GDM1 (cell line): ENCODE measurements at places on chromosomes 5 and 9.

- DNase-seq, result no peak
These were observed 62.8 kb upstream of the ZFAND5 start for GRCh38 chr9:72427801-72428200.

DNA sequence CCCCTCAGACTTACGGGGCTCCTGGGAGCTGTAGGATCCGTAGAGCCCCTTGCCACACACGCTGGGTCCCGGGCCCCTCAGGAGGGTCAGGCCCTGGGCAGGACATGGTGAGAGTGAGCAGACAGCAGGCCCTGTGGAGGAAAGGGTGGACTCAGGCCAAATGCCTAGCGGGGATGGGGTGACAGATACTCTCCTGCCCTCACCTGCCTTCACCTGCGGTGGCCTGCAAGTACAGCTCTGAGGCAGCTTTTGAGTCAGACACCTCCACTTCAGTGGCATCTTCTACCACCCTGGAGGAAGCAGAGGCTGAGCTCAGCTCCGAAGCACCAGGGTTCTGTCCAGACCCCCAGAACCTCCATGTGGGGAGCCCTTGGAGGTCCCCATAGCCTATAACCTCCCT is 26.2 kb downstream of the SLC35A4 start:
- no peak for DNase-seq

GRCh38 chr9:77906991-77907390 is 124.6 kb downstream of the GNAQ start:
- no peak for DNase-seq

DNA sequence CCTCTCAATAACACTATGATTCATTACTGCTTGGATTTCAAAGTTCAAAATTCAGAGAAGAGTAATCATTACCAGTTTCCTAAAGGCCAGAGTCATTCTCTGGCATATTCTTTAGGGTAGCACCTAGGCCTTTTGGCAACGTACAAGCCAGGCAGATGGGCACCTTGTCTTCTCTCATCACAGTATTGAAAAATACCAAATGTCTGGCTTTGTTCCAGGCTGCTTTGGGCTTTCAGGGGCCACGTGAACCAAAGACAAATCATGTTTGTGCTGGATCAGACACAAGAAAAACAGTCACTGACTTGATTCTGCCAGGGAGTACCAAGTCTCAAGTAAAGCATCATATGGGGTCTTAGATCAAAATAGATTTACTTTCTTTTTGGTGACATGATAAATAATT is 15.5 kb downstream of the MEGF9 start:
- DNase-seq, result no peak

DNA sequence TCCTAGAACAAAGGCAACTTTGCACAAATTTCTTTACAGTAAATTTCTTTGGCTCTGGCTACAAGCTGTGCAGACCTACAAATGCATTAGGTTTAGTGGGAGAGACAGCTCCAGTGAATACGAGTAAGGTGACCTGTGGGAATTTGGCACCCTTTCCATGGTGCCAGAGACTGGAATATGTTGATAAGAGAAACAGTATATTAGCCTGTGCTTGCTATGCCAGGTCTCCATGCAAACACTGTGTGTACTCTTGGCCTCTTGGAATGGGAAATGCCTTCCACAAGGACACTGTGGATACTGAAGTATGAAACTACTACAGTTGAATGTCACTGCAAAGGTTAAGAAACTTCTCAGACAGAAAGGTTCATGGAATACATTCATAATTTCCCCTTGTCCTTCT is 458.5 kb downstream of the IRX1 start:
- DNase-seq, result no peak

DNA sequence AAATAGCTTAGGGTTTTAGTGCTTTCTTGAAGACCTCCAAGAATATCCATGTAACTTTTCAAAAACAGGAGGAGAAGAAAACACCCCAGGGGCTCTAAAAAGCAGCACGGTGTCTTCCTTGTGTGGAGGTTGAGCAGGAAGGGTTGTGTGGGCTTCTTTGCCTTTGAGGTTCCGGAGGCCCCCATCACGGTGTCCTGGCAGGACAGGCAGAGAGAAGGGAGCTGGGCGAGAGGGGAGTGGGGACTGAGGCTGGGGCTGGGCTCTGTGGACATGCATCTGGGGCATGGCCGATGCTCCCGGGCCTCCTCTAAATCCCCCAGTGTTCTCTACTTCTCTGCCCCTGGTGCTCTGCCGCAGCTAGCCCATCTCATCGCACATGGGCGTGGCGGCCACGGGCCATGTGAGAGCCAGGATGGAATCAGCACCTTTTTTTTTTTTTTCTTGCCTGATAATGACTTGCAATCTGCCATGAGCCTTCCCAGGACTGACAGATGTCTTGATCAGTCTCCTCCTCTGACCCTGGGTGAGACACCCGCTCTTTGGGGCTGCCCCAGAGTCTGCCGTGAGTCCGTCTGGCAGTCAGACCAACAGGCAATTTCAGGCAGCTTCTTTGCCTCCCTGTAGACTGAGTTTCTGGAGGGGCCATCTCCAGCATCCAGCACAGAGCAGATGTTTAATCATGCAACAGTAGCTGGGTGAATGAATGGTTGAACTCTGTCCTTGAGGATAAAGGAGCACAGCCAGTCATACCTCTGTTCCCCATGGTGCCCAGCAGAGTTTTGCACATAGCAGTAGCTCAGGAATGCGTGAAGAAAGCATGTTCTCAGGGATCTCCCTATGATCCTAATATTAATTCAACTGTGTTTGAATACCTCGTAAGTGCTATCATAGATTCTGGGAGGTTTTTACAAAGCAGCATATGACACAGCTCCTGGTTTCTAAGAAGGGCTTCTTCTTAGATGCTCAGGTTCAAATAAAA is 12.1 kb downstream of the CXCL14 start:
- no peak for DNase-seq

DNA sequence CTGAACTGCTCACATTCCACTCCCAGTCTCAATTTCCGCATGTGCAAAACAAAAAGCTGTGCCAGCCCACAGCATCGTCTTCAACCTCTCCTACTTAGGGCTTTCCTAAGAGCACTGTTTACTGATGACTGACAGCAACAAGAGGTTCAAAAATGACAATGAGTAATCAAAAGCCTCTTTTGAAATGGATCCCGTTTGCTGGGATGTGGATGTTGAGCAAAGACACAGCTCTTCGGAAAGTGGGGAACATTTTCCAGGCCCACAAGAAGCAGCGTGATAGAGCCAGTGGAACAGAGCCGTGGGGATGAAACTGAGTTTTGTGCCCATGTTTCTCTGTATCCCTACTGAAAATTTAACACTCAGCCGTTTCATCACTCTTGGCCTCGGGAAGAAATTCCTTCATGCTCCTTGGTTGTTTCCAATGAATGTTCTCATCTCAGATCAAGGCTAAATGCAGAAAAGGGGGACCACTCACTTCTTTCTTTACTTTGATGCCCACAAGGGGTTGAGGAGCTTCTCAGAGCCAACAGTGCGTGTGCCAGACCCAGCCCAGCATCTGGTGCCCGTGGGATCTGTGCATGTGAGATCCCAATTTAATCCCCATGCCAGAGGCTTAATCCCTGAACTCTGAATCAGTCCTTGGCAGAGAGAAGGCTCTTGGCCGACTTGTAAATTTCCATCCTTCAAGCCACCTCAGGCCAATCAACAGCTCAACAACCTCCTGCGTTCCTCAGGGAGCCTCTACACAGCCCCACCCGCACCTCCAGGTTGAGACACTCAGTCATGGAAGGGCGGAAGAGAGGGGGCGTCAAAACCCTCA is 230.2 kb upstream of the DAPK1 start:
- no peak for DNase-seq

DNA sequence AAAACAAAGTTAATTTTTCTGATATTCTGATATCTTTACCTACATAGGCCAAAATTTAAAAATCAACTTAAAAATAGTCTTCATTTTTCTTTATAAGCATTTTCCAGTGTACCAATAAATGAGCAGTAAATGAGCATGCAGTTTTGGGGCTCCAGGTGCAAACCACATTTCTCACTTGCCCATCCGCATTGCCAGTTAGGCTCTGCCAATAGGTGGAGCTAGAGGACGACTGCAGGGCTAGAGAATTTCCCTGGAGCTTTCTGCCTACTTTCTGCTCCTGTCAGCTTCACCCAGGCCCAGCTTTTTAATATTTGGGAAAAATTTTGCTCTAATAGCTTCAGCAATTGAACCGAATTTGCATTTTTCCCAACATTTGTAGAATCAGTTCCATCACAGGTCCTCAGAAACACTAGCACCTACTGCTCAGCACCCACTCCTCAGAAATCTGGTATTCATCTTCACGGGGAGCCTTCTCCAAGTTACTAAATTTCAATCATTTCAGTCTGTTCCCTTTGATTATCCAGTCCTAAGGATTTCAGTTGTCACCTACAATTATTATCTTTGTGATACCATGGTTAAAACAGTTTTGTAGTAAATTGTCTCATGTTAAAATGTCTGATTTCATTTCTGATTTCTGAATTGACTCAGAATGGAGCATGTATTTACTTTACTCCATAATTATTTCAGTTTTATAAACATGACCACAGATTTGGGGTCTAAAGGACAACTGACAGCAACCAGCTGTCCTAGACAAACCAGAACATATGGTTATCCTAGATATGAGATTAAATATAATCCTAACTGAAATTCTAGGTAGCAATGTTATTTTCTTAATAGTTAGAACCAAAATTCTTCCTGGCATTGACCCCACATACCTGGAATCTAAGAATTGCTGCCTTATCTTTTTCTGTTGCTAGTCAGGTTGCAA is 104.6 kb upstream of the FAM174A start:
- DNase-seq, result peak; percentile 4

DNA sequence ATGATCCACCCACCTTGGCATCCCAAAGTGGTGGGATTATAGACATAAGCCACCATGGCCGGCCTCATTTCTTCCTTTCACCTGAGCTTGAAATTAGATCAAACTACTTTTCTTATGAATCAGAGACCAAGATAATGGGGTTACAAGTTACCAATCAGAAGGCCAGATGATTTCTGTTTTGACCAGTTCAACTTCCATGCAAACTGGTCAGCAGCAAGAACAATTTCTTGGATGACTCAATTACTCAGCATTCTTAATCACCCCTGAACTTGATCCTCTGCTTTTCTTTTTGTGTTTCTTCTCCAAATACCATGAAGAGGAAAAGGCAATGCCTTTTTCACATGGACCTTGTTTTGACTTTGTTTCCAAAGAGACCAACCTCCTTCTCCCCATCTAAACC is 10.0 kb upstream of the PLIN2 start:
- DNase-seq, result no peak

DNA sequence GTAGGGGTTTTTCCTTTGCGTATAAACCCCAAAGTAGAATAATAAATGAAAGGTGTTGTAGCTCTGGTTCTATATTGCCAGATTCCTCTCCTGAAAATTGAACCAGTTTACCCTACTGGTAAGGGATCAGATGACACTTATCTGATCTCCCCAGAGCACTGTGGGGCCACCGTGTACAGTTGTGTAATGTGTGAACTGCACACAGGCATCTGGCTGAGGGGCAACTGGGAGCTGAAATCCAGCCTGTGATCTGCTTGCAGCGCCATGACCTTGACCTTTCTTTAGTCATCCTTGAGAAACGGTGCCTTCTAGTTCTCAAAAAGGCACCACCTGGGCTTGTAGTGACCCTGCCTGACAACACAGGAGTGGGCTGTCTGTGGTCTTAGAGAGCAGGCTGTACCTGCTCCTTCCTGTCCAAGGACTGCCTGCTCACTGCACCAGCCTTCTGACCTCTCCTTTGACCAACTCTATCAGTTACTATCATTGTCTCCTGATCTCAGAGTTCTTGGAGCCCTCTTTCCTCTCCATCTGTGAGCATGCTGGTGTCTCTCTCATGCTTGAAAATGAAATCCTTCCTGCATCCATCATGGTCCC is 40.2 kb downstream of the PDE6A start:
- no peak for DNase-seq

- no peak for DNase-seq
These were observed 9.9 kb upstream of the CXXC5 start for GRCh38 chr5:139638090-139638735.

- DNase-seq, result no peak
These were observed 117.5 kb upstream of the OR13F1 start for GRCh38 chr9:104386425-104387069.

GRCh38 chr9:114932502-114932901 is 2.1 kb upstream of the TNFSF8 start:
- no peak for DNase-seq

GRCh38 chr9:86994231-86994630 is 46.9 kb upstream of the GAS1 start:
- DNase-seq, result no peak

DNA sequence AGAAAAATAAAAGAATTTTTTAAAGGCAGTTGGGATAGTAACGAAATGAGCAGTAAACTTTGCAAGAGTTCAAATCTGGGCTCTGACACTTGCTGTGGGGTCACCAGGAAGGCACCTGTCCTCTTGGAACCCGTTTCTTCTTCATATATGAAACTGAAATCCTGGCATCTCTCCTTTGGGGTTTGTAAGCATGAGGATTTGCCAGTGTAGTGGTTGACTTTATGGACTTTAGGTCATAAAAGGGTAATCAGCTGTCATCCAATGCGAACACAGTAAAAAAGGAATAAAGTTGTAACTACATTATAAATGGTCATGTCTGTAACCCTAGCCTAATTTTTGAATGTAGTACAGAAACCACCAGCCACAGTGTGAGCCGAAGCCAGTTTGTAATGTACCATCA is 1.3 kb downstream of the RAB14 start:
- DNase-seq, result no peak

DNA sequence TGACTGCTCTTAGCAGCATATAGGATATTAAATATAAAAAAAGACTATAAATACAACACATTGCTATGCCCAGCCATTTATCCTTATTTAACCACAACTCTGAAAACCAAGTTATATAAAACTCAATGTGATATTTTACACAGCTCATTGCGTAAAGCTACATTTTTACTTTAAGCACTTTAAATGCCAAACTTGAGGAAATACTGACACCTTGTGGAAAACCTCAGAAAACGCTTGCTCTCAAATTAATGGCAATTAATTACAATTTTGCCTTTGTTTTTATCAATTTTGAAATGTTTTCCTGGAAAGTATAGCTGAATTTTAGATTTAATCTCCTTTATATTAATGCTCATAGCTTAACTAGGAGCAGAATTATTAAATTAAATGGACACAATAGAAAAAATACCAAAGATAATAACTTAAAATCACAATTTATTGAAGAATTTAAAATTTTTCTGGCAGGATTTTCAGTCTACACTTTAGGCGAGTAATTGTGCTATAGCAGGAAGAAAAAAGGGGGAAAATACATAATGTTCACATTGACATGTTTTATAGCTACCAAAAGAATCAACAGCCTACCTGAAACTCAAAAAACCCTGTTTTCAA is 25.2 kb upstream of the PLAC8L1 start:
- DNase-seq, result no peak

DNA sequence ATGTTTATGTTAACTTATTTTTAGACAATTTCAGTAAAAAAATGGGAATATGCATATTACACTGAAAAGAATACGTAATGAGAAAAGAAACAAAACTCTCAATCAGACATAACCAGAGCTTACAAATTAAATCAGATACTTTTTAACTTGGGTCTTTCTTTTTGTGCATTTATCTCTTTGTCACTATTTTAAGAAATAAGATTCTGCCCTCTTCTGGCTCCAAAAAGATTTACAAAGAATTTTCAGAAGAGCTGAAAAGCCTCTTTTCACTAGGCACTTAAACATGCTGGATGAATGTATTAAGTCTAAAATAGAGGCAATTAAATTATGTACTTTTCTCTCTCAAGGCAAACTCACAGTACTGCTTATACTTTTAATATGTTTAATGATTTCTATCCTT is 55.5 kb downstream of the CEP120 start:
- DNase-seq, result no peak

- DNase-seq, result no peak
These were observed 36.0 kb downstream of the ANKRD33B start for GRCh38 chr5:10599862-10600284.
